ENCODE measurements at places on chromosomes 3 and 15.

DNA sequence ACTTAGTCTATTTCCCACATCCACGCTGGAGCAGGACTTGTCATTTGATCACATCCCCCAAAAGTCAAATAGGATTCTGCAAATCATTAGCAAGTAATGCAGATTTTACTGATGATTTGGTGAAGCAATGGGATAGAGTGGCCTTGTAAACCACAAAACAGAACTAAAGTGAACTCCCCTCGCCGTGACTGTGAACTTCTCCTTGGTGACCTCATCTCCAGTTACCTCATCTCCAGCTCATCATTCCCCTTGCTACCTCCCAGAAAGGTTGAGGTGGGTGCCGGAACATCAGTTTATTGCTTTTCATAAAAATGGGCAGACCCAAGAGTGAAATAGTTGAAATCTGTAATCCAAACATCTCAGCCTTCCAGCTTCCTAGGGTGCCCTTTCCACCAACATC, 36.7 kb upstream of the ADPGK start:
- DNase-seq: no peak

DNA sequence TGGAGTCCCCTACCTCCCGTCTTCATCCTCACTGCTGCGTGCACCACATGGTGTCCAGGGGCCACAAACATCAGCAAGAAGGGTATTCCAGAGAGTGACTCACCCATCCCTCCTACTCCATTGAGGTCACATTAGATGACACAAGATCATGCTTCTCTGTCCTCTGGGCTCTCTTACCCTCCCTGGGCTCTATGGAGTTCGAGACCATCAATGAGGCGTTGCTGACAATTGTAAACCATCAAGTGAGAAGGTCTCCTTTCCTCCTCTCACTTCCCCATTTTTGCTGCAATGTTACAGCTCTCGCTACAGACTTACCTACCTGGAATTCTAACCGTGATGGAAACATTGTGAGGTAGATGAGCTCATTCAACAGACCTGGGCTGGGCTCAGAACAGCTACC, 51.7 kb downstream of the HMCES start:
- no peak for DNase-seq

- no peak for DNase-seq
These were observed 475 bp downstream of the EIF4E3 start for GRCh38 chr3:71724584-71725270.

DNA sequence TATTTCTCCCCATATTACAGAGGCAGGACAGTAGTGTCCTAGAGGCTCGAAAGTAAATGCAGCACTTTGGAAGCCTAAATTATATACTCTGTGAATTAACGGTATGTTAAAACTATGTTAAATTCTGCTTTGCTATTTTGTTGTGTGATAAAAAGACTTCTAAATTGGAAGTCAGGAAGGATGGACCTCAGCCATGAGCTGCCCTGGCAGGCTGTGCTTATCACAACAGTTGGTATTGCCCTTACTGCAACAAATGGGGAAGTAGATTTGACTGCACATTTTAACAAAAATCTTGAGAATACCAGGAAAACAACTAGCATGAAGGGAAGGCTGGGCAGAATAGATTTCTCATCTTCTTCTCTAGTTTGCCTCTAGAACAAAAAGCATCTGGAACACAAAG, 706.6 kb downstream of the SI start:
- no peak for DNase-seq

DNA sequence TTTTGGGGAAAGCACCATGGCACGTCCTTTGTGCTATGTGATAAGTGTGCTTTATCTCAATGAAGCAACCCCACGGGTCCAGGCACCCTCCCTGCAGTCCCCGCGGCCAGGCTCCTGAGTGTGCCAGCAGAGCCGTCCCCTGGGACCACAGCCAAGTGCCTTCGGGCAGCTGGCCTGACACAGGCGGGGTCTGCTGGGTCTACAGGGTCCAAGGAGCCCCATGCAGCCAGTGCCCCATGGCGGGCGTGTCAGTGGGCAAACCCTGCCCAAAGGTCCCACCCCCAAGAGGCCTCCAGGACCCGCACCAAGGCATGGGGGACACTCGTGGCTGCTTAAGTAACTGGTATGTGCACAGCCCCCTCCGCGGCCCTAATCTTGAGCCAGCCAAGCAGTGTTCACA, 35.3 kb downstream of the KLHL25 start:
- DNase-seq: no peak

Measured in SK-N-MC (cell line).